Stimulated activated naive CD8-positive, alpha-beta T cell treated with anti-CD3 and anti-CD28 coated beads, Interleukin-15, Interleukin-2, amounts not matched to agents 100 U/mL and 50 U/mL, for 24 hours (primary cell): ENCODE measurements at places on chromosomes 11 and 22.

GRCh38 chr11:88353386-88353785 is 15.8 kb upstream of the CTSC start:
- no peak for DNase-seq

DNA sequence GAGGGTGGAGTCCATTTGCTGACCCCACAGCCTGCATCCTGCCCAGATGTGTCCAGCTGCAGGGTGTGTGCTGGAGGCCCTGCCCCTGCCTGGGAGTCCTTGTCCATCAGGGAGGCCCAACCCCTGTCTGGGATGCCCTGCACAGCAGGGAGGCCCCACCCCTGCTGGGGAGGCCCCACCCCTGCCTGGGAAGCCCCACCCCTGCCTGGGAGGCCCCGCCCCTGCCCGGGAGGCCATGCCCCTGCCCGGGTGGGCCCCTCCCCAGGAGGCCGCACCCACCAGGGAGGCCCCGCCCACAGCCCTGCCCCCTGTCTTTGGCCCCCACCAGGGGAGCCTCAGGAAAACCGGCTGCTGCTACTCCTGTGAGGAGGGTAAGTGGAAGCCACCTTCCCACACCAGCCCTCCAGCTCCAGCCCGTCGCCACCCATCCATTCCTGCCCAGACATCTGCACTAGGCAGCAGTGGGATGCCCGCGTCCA is 37.2 kb downstream of the MUC5B start:
- DNase-seq, result peak; percentile 69

DNA sequence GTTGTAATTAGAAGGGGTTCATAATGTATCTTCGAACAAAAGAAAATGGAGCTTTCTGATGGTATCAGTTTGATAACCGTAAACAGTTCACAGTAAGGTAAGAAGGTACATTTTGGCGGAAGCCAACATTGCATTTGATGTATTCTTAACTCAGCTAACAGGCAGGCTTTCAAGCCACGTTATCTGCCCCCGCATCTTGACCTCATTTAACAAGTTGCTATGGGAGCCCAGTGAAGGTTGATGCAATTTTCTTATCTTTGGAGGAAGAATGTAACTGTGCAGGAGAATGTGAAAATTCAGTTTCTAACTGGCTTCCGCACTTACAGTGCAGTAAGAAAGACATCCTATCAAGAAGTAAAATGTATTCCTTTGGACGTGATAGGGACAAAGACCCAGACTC is 110.6 kb downstream of the ETS1 start:
- peak; percentile 61 for DNase-seq

DNA sequence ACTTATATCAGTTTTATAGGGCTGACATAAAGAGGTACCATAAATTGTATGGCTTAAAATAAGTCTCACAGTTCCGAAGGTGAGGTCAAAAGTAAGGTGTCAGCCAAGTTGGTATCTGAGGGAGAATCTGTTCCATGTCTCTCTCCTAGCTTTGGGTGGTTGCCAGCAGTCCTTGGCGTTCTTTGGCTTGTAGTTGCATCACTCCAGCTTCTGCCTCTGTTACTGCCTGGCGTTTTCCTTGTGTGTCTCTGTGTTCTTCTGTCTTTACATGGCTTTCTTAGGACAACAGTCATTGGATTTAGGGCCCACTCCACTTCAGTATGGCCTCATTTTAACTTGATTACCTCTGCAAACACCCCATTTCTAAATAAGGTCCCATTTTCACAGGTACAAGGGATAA is 16.7 kb downstream of the MMP7 start:
- DNase-seq, result no peak

GRCh38 chr22:37930270-37930951 is 23.0 kb downstream of the C22orf23 start:
- DNase-seq, result no peak

GRCh38 chr11:123174196-123175183 is 20.6 kb downstream of the CLMP start:
- DNase-seq, result no peak

- DNase-seq, result no peak
These were observed 220.7 kb upstream of the UBASH3B start for GRCh38 chr11:122434786-122435185.

DNA sequence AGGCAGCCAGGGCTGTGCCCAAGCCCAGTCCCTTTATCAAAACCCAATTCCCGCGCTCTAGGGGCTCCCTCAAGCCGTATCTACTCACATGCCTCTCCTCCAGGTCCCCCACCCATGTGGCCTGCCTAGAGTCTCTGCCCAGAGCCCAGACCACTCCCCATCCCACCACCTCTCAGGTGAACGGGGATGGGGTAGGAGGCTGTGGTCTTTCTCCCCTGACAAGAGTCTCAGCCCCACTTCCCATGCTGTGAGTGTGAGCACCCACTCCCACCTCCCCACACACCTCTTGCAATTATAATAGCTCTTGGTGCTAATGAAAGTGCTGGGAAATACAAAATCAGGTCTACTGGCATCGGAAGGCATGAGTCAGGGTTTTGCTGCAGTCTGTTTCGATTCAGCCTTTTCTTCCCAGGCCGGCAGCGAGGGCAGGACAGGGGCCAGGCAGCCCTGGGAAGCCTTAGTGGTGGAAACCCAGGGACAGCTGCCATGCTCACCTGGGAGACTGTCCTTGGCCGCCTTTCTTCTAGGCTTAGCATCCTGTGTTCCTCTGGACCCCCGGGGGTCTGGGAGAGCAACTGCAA is 16.7 kb upstream of the TMPRSS4 start:
- DNase-seq, result no peak

- DNase-seq, result no peak
These were observed 149.8 kb downstream of the DSCAML1 start for GRCh38 chr11:117647207-117647606.

GRCh38 chr11:92480499-92480898 is 255.9 kb downstream of the FAT3 start:
- DNase-seq, result no peak
